Fibroblast of skin of abdomen (primary cell): ENCODE measurements at places on chromosomes 4 and X.

GRCh38 chrX:127459790-127460189 is 592.4 kb downstream of the ACTRT1 start:
- DNase-seq: no peak

DNA sequence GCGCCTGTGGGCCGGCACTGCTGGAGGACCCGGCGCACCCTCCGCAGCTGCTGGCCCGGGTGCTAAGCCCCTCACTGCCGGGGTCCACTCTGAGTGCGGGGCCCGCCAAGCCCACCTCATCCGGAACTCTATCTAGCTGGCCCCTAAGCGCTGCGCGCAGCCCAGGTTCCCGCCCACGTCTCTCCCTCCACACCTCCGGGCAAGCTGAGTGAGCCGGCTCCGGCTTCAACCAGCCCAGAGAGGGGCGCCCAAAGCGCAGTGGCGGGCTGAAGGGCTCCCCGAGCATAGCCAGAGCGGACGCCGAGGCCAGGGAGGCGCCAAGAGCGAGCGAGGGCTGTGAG is 75.2 kb downstream of the QDPR start:
- DNase-seq: no peak

GRCh38 chrX:54695231-54695630 is 102.8 kb downstream of the ITIH6 start:
- DNase-seq: no peak

DNA sequence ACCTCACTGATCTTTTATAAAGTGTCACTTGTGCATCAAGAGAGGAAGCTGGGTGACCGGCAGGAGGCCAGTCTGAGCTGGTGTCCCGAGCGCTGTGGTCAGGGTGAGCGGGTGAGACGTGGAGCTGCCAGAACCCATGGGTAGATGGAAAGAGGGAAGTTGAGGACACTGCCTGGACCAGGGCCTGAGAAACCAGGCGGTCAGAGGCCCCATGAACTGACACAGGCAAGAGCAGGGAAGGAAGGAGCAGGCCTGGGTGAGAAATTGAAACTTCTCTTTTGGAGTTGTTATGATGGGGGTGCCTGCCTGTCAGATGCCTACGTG is 192.6 kb downstream of the AFAP1 start:
- DNase-seq: no peak

DNA sequence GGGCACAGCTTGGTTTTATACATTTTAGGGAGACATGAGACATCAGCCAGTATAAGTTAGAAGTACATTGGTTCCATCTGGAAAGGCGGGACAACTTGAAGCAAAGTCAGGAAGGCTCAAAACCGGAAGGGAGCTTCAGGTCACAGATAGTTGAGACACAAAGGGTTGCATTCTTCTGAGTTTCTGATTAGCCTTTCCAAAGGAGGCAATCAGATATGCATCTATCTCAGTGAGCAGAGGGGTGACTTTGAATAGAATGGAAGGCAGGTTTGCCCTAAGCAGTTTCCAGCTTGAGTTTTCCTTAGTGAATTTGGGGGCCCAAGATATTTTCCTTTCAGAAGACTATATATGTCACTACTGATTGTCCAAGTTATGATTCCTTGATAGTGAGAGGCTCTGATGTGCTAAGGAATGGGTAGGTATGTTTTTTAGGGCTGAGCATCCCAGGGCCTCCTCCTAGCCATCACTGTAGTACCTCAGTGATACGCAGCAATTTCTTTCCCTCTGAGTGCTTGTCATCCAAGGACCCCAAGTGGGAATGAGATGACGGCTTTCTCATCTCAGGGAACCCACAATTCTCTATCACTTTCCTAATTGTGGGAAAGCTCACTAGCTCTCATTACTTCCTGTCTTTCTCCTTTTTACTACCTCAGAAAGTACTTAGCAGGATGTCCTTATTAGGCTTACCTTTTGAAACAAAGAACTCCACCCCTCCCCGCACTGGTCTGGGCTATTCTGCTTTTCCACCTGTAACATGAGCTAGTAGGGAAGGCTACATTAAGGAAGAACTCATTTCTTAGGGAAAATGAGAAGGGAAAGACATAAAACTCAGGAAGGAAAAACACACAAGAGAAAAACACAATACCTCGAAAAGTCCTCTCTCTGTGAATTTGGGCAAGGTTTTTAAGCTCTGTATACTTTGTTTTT is 632.7 kb downstream of the RAPGEF2 start:
- DNase-seq: no peak

DNA sequence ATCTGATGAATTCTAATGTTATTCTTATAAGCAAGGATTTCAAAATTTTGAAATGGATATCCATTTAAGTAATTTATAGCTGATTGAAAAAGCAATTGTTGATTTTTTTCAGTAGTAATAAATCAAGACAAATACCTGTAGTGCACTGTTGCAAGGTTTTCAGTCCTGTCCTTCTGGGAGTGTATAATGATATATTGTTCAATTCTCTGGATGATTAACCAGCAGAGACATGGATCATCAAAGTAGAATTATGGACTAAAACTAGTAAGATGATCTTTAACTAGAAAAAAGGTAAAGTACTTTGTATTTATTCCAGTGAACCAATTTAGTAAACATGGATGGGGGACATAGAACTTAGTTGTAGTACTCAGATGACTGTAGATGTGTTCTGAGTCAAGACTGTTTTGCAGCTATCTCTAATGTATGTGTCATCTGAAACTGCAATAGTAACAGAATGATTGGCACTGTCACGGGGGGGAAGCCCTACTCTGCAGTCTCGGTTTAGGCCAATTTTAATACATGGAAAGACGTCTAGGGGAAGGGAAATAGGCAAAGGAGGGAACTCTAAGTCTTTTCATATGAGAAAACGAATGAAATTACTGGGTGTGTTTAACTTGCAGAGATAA is 121.9 kb downstream of the GLRA3 start:
- DNase-seq: no peak

DNA sequence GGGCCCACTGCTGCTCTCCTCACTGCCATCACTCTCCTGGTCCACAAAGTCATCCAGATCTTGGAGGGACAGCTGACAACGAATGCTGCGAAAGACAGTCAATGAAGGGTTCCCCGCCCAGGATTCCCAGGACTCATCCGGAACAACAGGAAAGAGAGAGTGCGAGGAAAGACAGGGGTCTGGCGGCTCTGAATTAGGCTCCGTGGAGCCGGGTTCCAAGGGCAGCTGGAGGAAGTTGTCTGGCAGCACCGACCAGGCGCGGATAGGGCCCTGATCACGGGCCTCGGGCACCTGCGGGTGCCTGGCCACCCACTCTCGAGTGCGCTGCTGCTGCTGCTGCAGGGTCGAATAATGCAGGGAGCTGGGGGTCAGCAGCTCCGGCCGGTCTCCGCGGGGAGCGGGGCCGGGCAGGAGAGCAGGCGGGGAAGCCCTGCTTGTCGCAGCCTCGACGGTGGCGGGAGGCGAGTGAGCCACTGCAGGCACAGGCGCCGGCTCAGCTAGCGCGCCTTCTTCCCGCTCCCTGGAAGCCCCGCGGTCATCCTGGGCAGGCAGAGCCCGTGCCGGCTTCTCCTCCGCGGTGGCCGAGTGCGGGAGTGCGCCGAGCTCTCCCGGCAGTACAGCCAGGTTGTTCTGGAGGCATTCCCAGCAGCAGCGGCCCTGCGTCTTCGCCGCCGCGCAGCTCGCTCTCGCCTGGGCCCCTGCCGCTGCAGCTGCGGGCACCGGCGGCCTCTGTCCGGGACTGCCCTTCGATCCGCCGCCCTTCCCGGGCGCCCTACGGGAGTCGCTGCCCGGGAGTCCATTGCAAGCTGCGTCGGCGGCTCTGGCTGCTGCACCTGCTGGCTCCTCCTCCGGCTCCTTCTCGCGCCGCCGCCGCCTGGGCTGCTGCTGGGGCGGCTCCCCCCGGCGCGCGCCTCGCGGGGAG is 1.1 kb downstream of the SOWAHB start:
- peak; percentile 18 for DNase-seq

- DNase-seq: no peak
Observed at GRCh38 chr4:99983289-99983943, 33.3 kb upstream of the H2AZ1 start.

GRCh38 chrX:8971116-8971515 is 62.8 kb downstream of the FAM9B start:
- peak; percentile 52 for DNase-seq

- DNase-seq: no peak
Observed at GRCh38 chr4:168743131-168743530, 246.3 kb downstream of the PALLD start.

DNA sequence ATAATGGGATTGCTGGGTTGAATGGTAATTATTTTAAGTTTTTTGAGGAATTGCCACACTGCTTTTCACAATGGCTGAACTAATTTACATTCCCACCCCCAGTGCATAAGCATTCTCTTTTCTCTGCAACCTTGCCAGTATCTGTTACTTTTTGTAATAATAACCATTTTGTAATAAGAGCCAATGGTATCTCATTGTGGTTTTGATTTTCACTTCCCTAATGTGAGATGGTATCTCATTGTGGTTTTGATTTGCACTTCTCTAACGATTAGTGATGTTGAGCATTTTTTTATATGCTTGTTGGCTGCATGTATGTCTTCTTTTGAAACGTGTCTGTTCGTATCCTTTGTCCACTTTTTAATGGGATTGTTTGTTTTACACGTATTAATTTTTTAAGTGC is 213.1 kb upstream of the HDX start:
- DNase-seq: no peak

DNA sequence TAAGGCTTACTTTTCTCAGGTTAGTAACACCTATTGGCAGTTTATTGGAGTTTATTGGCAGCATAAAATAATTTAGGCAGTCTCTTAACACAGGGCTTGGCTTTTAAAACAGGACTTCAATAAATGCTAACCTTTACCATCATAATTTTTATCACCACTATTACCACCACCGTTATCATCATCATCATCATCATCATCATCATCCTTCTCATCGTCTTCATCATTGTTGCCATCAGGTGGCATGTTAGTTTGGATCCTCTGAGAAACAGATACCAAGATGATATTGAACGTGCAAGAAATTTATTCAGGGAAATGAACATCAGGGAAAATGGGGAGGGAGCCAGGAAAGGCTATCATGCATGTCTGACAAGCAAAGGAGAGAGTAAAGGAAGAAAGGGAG is 16.2 kb downstream of the GBA3 start:
- DNase-seq: no peak

GRCh38 chr4:24624381-24624780 is 40.0 kb upstream of the DHX15 start:
- no peak for DNase-seq

DNA sequence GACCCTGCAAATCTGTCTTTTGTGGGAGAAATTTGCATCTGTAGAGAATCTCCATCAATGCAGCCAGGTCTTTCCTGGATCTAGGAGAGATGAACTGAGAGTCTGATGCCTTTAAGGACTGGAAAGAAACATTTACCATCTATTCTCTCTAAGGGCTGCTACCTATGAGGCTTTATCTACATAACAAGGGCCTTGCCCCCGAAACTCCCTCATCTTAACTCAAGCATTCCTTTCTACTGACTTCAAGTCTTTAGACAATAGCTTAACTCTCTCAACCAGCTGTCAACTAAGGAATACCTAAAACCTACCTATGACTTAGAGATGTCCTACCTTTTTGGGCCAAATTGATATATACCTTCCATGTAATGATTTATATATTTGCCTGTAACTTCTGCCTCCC is 32.1 kb downstream of the MAGEB17 start:
- no peak for DNase-seq

DNA sequence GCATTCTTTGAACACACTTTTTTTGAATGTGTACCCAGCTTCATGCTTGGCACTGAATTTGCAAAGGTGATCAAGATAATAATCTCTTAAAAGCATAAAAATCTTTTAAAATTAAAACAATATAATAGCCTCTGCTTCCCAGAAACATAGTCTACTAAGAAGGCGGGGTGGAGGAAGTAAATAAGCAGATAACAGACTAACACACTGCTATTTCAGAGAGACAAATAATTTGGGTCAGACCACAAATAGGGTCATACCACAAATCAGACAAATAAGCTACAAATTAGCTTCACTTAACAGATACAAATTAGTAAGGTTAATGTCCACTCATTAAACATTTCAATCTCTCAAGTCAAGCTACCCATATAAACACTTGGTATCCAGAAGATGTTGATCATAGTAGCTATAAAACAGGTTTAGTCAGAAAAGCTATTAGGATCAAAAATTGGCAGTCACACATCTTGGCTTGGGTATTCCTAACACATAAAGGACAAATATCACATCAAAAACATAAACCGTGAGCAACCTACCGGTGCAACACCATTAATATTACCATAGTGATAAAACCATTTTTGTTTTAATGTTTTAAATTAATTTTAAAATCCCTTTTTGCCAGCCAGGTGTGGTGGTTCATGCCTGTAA is 47.3 kb downstream of the PPP3CA start:
- no peak for DNase-seq

DNA sequence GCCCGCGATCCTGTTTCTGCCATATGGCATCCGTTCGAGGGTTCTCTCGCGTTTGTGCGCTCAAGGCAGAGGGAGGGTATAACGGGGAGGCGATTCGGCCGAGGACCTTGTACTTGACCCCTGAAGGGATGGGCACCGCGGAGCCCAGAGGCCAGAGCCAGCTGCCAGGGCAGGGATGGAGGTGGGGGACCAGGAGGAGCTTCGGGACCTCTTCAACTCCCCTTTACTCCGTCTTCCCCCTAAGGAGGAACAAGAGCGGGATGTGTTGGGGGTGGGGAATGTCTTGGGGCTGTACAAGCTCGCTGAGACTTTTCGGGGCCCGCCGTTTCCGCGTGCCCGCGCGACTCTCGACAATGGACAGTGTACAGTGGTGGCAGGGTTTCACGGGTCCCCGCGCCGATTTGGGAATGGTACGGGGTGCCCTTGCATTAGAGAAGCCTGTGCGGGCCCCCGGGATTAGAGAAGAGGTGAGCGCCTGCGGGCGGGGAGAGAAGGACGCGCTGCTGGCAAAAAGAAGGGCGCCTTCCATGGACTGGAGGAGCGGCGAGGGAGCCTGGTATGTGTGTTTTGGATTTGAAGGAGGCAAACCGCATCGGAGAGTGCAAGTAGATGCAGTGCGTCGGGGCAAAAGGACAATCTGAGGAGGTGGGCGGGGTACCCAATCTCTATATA is 760 bp downstream of the UGT8 start:
- DNase-seq: peak; percentile 3

- peak; percentile 99 for DNase-seq
Observed at GRCh38 chr4:76752861-76753501, 145.0 kb downstream of the SOWAHB start.

DNA sequence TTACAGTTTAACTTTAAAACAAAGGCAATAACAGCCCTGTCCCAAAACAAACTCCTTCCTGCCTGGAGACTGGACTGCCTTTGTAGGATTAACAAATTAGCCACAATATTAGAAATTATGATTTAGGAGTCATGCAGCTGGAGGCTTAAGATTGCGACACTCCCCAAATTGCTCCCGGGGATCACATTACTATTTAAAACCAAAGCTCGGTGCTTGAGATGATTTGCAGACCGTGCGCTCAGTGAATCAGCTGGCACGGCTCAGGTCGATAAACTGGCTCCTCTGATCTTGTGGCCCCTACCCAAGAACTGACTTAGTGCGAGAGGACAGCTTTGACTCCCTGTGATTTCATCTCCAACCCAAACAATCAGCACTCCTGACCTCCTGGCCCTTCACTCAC is 829.3 kb downstream of the NLGN4X start:
- no peak for DNase-seq

DNA sequence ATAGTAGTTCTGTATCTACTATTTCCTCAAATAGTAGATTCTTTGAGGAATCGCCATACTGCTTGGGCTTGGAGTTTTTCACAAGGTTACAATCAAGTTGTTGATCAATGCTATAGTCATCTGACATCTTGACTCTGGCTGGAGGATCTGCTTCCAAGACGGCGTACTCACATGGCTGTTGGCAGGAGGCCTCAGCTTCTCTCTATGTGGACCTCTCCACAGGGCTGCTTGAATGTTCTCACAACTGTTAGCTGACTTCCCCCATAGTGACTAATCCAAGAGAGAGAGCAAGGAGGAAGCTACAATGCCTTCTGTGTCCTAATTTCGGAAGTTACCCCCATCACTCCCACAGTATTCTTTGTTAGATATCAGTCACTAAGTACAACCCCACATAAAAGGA is 10.3 kb downstream of the EGFL6 start:
- no peak for DNase-seq
